Fibroblast of skin of left biceps (primary cell): ENCODE measurements at places on chromosomes 5 and 9.

DNA sequence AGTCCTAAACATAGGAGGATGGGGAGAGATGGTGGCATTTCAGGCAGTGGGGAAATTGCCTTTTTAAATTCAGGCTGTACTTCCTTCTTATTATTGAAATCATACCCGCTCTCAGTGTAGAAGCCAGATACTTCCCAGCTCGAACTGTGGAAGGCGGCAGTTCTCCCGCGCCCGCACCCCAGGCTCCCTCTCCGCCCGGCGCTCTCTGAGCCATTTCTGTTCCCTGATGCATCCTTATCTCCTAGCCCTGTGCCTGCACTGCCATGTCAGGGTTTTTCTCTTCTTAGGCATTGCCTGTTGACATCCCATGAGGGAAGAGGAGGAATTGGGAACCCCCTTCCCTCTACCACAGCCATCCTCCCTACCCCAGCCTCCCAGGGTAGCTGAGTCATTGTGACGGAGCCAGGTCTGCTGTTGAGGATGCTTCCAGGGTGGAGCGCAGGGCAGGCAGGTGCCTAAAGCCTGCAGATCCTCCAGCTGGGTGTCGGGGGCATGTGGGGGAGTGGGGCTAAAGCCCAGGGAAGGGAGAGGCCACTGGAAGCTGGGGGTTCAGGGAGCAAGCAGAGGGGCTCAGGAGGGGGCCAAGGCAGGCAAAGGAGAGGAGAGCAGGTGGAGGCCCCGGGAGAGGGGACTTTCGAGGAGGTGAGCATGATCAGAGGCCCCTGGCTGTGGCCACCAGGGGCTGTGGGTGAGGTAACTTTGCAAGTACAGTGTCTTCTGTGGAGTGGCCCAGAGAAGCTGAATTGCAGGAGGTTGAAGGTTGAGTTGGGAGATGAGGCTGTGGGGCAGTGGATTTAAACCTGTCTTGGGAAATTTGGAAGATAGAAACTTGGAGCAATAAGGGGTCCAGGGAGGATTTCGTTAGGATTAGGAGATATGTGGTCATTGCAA lies 16.2 kb downstream of the LAMC3 start:
- no peak for DNase-seq

GRCh38 chr9:96321515-96321914 lies 19.5 kb upstream of the HSD17B3 start:
- DNase-seq, result no peak

GRCh38 chr5:78005021-78005785 lies 229.1 kb upstream of the TBCA start:
- no peak for DNase-seq

DNA sequence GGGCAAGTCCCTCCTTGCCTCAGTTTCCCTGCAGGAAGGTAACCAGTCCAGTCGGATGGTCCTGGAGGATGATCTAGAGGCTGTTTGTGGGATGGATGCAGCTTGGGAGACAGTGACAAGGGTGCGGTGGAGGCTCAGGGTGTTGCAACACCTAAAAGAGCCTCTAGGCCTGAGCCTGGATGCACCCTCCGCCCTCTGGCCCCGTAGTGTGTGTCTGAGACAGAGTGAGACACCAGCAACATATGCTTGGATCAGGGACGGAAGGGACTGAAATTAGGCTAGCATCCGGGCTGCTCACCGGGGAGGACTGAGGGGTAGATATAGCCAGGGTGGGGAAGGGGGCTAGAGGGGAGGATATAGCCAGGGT lies 1.1 kb downstream of the CRAT start:
- no peak for DNase-seq

DNA sequence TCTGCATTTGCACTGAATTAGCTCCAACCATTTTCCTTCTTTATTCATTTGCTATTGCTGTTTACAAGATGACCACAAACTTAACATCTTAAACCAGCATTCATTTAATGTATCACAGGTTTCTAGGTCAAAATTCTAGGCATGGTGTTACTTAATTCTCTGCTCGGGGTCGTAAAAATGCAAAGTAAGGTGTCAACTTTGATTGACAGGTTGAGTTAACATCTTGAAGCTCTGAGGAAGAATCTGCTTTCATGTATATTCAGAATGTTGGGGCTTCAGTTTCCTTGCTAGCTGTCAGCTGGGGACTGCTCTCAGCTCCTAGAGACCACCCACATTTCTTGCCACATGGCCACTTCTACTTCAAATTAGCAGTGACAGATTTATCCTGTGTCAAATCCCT lies 348.7 kb upstream of the GRIN3A start:
- DNase-seq, result no peak

GRCh38 chr9:75891277-75891741 lies 836 bp downstream of the PCSK5 start:
- DNase-seq, result no peak

DNA sequence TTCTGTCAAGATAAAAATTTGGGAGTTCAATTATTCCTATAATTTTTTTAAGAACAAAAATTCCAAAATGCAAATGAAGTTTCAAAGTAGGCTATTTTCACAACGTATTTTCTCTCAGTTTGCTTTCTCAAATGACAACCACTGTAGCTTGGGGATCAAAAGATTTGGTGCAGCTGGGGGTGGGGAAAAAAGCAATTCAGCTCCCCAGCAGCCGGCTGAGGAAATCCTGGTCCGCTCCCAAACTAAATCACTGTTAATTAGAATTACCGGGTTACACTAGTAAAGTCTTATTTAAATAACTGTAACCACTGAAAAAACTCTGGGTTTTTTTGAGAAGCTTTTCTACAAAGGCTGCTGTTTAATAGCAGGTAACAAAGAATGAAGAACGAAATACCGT lies 5.7 kb downstream of the NR6A1 start:
- no peak for DNase-seq

GRCh38 chr5:147216552-147217154 lies 18.2 kb upstream of the STK32A start:
- DNase-seq, result no peak

DNA sequence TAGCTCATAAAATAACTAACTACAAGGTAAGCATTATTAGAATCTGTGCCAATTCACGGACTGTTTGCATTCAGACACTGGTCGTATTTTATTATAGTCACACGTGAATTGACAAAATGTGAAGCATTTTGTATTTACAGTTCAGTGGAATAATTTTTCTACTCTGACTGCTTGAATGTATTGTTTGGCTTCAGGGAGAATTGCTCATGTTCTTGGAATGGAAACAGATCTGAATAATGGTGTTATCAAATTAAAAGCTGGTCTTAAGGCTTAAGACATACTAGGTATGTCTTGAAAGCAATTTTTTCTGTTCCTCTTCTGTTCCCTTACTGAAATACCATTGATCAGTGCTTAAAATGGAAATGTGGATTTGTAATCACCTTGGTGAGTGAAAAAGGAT lies 543.7 kb upstream of the TLE4 start:
- DNase-seq, result no peak

DNA sequence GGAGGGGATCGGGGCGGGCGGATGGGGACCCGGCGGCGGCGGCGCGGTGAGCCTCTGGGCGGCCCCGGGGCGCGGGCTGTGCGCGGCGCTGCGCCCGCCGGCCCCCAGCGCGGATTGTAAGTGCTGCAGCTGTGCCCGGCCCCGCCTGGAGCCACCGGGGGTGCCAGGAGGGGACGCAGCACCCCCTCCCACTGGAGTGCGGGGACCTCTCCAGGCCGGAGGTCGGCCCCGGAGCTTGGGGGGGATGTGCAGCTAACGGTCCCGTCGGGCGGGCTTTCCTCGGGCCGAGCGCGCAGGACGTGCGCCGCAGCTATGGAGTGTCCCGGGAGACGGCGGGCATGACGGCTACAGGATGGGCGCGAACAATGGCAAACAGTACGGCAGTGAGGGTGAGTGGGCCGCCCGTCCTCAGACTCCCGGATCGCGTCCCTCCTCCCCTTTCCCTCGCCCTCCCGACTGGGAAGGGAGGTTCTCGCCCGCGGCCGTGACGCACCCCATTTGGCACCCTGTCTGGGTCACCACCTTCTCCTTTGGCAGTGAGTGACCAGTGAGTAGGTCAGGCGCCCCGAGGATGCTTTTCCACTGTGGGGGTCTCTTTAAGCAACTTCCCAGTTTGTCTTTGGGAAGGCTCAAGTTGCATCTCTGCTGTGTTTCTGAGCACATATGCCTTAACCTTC lies 483 bp downstream of the FBXL7 start:
- no peak for DNase-seq

DNA sequence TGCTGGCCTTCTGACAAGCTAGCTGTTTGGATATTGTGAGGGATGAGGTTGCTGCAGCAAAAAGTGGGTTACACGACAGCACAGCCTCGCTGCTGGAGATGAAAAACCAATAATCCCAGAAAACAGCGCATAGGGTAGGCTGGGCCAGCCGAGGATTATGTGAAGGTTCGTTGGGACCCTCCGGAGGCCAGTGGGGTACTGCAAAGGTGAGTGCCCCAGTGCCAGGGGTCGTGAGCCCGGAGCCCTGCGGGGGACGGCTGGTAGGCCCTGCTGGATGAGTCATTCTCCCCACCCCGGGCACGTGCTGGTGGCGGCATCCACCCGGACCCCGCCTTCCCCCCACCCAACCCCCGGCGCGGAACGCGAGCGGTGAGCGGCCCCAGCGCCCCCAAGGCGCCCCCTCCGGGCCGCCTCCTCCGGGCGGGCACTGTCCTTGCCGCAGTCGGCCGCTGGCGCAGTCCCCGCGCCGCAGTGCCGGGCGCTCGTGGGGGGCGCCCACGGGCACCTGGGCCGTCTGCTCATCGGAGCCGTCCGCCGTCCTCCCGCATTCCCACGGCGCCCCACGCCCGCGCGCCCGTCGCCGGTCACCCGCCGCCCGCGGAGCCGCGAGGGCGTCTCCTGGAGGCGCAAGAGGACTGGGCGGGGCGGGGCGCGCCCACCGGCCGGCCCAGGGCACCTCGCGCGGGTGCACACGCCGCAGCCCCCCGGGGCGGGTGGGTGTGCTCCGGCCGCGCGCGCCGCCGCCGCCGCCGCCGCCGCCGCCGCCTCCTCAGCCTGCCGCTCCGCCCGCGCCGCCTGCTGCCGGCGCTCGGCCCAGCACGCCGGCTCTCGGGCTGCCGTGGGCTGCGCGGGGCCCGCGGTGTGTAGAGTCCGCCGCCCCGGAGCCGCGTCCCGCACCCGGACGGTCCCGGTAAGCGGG lies at the start of gene PHF24:
TSS of gene PHF24 (plus strand) at position 794 of the 919 bp plus-strand sequence. CDS start 13,014 bp downstream, outside the sequence.
- no peak for DNase-seq

GRCh38 chr9:100084128-100084453 lies 14.7 kb downstream of the ERP44 start:
- DNase-seq, result no peak

GRCh38 chr5:54357408-54358058 lies 47.2 kb upstream of the ARL15 start:
- DNase-seq, result no peak

- no peak for DNase-seq
Measured at GRCh38 chr5:131109540-131110255, 55.4 kb downstream of the HINT1 start.

GRCh38 chr9:119086590-119086989 lies 282.6 kb downstream of the BRINP1 start:
- no peak for DNase-seq

DNA sequence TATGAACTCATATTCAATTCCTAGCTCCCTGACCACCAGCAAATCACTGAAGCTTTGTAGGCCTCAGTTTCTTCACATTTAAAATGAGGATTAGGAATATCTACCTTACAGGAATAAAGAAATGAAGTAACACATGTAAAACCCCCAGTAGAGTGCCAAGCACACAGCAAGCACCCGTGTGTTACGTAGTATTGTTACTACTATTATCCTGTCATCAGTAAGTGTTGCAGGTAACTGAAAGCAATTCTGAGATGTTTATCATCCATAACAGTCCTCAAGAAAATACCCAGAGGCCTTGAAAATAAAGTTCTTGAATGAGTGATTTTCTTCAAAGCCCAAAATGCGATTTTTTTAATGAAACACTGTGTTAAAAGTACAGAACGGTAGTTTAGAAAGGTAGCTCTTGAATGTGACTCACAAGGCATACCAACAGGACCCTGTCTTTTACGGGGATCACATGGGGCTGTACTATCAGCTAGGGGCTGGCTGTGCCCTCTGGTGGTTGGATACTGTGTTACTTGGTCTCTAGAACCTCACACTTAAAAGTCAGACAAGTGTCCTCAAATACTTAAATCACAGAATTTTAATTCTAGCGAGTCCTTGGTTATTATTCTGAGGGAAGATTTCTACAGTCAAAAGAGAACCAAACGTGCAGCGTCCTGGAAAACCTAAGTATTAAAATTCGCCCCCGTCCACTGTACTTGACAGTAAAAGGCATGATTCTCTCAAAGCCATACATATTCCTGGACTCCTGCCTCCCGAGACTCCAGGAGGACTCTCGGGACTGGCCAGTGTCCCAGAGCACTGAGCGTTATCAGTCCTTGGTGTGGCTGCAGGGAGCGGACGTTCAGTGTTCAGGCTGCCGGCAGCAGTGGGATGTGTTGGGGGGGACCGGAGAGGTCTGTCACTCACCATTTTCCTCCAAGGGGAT lies 725 bp downstream of the NDUFB6 start:
- DNase-seq, result no peak

- DNase-seq, result no peak
Measured at GRCh38 chr5:113031104-113031503, 54.5 kb downstream of the DCP2 start.

DNA sequence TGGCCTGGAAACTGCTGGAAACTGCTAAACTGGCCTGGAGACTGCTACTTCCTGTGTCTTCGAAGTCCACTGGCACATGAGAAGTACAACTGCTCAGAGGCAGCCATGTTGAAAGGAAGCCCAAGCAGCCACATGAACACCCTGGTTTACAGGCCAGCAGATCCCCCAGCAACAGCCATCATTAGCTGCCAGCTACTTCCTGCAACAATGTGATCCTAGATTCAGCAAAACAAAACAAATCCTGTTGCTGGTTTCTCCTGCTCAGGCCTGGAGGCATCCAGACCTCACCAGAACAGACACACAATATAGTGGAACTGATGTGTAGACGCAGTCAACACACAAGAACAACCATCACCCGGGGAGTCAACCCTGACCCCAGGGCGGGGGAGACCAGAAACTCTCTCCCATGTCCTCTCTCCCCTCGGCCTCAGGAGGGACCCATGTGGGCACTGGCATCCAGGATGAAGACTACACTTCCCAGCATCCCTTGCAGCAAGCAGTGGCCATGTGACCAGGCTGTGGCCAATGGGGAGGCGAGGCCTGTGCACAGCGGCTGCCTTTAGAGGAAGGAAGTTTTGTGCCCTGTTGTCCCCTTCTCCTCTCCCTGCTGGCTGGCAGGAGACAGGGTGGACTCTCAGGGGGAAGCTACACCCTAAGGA lies 9.2 kb upstream of the LCN15 start:
- DNase-seq, result no peak

DNA sequence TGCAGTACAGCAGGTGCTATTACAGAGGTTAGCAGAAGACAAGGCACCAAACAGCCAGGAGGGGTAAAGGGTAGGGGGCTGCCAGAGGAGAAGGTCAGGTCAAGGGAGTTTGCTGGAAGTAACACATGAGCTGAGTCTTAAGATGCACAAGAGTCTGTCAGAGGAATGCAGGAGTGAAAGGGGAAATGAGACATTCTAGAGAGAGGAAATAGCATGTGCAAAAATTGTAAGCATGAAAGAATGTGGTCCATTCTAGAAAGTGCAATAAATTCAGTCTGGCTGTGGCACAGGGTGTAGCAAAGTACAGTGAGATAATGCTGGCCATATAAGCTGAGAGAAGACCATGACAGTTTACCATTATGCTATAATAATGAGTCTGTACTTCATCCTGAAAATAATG lies 6.6 kb downstream of the GOLGA1 start:
- no peak for DNase-seq

- no peak for DNase-seq
Measured at GRCh38 chr5:180137401-180138213, 66.0 kb upstream of the RNF130 start.
